ENCODE measurements at places on chromosomes 5 and 9. TPM values are rescaled to one million over a fixed set of nuclear protein-coding genes. Genes with fewer than 3 reads are reported as not detected.
A peak's percentile ranks its signal among the peaks of the same experiment; 100 is the strongest.

GRCh38 chr9:106753155-106753671, 109.8 kb upstream of the ZNF462 start:
- H3K27me3 ChIP-seq: peaks cover 2% of the 10 kb centered on the region
- no peak overlapping the region for H3K4me3 ChIP-seq
- peak overlapping the region; percentile 72 for H3K27ac ChIP-seq

DNA sequence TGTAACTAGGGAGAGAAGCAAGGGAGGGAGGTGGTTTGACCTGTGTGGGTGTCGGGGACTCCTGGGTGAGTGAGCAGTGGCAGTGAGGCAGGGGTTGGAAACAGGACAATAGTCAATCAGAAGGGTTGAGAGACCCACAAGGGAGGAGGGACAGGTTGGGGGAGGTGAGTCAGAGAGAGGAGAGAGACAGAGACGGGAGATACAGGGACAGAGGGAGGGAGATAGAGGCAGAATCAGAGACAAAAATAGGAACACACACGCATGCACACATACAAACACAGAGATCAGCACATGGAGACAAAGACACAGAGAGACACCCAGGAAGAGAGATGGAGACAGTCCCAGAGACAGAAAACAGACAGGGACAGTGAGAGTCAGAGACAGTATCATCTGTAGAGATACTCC, 39.3 kb upstream of the PTGS1 start:
- H3K4me1 ChIP-seq: peaks cover 7% of the 10 kb centered on the region
- H3K4me3 ChIP-seq: no peak overlapping the region
- H3K36me3 ChIP-seq: peaks cover 5% of the 10 kb centered on the region
- DNase-seq: no peak
- H3K27ac ChIP-seq: no peak overlapping the region

The ANKRD33B gene
- 21.5 TPM for total RNA-seq

The PCDHGC4 gene
- total RNA-seq: not detected

The ZNG1A gene
- total RNA-seq: 26.8 TPM

- no peaks in the 10 kb centered on the region for H3K27me3 ChIP-seq
- no peak within 1 kb of the TSS for H3K4me3 ChIP-seq
These were observed at the start of gene PTPDC1 for GRCh38 chr9:94084314-94084713. Gene PTPDC1 (plus strand): TSS chr9:94084464. CDS start chr9:94084531, 67 bp downstream.

DNA sequence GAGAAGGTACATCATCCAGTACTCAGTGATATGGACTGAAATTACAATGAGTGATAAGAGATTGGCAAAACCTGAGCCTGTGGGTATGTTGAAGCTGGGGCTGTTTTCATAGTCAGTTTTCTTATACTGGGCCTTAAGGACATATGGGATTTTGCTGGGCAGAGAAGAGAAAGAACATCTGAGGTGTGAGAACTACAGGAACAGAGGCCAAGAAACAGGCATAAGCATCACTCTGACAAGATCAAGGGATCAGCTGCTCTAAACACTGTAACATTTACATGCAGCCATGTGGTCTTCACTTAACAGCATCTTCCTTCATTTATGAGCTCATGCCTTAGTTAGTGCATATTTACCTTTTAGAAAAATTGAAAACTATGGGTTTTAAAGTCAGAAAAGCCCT, 220.0 kb downstream of the TRIM36 start:
- H3K4me3 ChIP-seq: no peak overlapping the region
- H3K36me3 ChIP-seq: no peaks in the 10 kb centered on the region
- no peak for DNase-seq
- H3K4me1 ChIP-seq: no peaks in the 10 kb centered on the region
- H3K27me3 ChIP-seq: no peaks in the 10 kb centered on the region

- DNase-seq: no peak
- no peak overlapping the region for H3K4me3 ChIP-seq
- no peak overlapping the region for H3K27ac ChIP-seq
- H3K27me3 ChIP-seq: no peaks in the 10 kb centered on the region
These were observed 284.1 kb downstream of the HCN1 start for GRCh38 chr5:45411971-45412612.

- H3K4me1 ChIP-seq: no peaks in the 10 kb centered on the region
- H3K36me3 ChIP-seq: no peaks in the 10 kb centered on the region
- no peak overlapping the region for H3K27ac ChIP-seq
- DNase-seq: no peak
- H3K4me3 ChIP-seq: no peak overlapping the region
These were observed 295.4 kb upstream of the DAB2 start for GRCh38 chr5:39720136-39720535.

DNA sequence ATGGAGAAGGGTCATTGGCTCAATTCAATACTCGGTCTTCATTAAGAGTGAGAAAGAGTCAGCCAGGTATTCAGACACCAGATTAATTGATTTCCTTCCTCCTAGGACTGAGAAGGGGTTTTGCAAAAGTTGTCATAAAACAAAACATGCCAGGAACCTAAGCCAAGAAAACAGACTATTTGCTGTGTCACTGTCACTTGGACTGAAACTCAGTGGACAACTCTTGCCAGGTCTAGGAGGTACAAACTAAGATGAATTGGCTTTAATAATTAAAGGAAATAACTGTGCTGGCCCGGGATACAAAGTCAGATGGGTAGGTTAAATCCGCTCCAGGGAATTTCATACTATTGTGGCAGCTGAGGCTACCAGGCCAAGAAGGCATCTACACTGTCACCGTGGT, 71.1 kb upstream of the TBC1D9B start:
- H3K27ac ChIP-seq: no peak overlapping the region
- no peak for DNase-seq
- H3K4me1 ChIP-seq: no peaks in the 10 kb centered on the region
- H3K4me3 ChIP-seq: no peak overlapping the region

The SMIM33 gene
- 0.39 TPM for total RNA-seq

DNA sequence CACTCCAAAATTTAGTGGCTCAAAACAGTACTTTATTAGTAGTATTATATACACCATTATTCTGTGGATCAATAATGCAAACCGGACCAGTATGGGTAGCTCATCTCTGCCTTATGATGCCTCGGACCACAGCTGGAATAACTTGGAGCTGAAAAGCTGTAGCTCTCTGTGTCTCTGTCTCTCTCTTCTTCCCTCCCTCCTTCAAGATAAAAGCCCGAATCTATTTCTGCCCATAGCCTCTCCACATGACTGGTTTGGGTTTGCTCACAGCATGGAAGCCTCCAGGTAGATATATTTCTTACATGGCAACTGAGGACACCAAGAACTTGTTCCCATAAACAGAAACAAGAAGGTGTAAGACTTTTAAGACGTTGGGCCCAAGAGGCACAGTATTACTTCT, 147.5 kb upstream of the TBCA start:
- peaks cover 9% of the 10 kb centered on the region for H3K4me1 ChIP-seq
- DNase-seq: no peak
- no peak overlapping the region for H3K27ac ChIP-seq
- no peak overlapping the region for H3K4me3 ChIP-seq
- peaks cover 3% of the 10 kb centered on the region for H3K27me3 ChIP-seq

DNA sequence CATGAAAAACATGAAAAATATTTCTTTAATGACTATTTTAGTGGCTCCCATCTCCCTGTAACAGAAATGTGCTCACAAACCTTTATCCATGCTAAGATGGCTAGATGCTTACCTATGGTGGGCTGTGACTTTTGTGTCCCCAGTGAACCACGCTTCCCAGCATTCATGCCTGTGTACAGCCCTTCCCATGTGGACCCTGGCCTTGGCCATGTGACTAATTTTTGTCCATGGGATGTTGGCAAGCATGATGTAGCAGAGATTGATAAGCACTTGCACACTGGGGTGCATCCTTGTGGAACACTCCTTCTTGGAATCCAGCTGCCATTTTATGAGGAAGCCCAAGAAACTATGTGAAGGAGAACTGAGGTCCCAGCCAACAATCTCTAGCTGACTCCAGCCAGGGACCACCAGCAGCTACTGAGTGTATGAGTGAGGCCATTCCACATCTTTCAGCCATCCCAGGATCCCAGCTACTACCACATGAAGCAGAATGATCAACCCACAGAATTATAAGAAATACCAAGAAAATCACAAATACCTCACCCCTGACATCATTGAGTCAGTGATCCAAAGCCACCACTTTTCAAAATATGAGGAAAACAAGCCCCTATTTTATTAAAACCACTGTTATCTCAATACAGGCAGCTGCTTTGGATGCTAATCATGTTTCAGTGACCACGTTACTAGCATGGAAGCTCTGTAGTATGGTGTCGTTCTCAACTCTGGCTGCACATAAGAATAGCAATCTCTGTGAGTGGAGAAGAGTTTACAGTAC, 16.1 kb upstream of the RAI14 start:
- peaks cover 3% of the 10 kb centered on the region for H3K27me3 ChIP-seq
- no peak overlapping the region for H3K4me3 ChIP-seq

DNA sequence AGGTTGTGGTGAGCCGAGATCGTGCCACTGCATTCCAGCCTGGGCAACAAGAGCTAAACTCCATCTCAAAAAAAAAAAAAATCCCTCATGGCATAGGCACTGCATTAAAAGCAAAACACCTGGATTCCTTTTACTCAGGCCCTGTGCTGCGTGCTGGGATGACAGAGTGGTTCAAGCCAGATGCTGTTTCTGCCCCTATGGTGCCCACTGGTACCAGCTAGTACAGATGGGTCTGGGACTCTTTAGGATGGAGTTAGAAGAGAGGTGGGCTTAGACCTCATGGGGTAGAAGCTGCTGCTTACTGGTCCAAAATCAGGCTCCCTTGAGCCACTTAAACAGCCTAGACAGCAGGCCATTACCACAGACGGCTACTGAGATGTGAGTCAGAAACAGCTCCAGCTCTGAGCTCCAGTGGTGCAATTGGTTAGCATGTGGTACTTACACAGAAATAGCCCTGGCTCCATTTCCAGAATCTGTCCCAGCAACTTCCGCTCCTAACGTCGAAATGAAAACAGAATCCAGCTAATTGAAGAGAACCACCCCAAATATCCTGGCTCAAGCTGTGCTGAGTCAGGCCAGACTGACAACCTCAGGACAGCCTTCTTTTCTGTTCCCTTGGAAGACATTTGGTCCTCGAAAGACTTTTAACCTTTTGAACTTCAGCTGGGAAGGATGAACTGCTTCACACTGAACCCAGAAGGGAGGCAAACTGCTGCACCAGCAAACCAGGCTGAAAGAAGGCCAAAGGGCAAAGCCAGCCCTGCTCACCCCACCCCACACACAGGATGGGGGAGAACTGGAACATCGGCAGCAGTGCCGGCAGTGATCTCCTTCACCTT, 15.5 kb downstream of the C5orf15 start:
- DNase-seq: no peak
- H3K4me1 ChIP-seq: peaks cover 9% of the 10 kb centered on the region
- H3K27ac ChIP-seq: no peak overlapping the region
- H3K36me3 ChIP-seq: peaks cover 21% of the 10 kb centered on the region
- no peaks in the 10 kb centered on the region for H3K27me3 ChIP-seq

The RAD1 gene
- total RNA-seq: 45.7 TPM

DNA sequence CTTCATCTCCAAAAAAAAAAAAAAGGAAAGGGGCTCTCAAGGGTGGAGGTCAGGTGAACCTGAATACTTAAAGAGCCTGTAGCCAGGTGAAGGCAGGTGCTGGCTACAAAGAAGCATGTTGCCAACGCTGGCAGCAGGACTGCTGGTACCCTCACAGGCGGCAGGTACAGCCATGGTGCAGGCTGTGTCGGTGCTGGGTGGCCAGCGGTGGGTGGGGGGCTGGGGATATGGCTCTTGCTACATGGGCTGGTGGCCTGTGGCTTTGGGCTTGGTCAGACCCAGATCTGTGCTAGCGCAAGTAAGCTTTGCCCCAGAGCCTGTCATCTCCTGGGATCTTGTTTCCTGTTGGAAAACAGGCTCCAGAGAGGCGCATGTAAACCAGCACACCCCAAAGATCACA, 86.3 kb upstream of the PHYKPL start:
- H3K27me3 ChIP-seq: no peaks in the 10 kb centered on the region
- H3K27ac ChIP-seq: no peak overlapping the region
- DNase-seq: no peak
- no peak overlapping the region for H3K4me3 ChIP-seq

DNA sequence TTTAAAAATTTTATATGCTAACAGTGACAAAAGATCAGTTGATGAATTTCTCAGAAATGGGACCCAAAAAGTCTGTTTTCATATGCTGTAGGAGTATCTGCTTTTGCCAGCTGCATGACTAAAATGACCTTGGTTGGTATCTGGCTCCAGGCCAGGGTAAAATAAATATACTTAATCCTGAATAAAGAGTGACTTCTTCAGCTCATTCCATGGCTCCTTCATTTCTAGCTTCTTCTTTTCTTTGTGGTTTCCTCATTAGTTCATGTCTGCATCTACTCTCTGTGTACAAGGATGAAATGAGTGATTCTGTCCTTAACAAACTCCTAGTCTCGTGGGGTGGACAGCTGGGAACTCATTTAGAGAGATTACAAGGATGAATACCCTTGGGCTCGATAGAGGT, 36.0 kb downstream of the RCL1 start:
- peaks cover 35% of the 10 kb centered on the region for H3K36me3 ChIP-seq
- H3K4me1 ChIP-seq: peaks cover 28% of the 10 kb centered on the region
- DNase-seq: no peak
- H3K27me3 ChIP-seq: no peaks in the 10 kb centered on the region

The C9orf153 gene
- total RNA-seq: not detected

- peaks cover 10% of the 10 kb centered on the region for H3K4me1 ChIP-seq
- no peak overlapping the region for H3K4me3 ChIP-seq
- H3K36me3 ChIP-seq: no peaks in the 10 kb centered on the region
- H3K27me3 ChIP-seq: peaks cover 9% of the 10 kb centered on the region
These were observed 136.3 kb downstream of the TTLL11 start for GRCh38 chr9:121956808-121957207.

The ITK gene
- total RNA-seq: 251 TPM

The ABCA1 gene
- 1.3 TPM for total RNA-seq

DNA sequence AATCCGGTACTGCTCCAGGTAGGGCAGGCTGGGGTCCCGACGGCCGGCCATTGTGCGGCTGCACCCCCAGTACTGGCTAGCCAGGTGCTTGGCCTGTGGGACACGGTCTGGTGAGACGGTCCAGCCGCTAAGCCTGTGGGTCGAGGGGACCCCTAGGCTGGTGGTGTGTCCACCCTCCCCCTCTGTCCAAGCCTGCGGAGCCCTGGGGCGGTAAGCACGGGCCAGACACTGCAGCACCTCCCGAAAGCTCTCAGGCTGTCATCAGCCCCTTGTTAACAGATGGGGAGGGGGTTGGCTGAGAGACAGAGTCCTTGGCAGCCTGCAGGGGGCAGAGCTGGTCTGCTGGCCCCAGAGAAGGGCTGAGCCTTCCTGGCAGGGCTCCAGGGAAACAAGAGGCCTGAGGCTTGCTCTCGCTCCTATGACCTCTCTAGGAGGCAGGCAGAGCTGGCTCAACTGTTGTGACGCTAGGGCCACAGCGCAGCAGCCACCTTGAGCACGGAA, 11.8 kb upstream of the MRNIP start:
- DNase-seq: no peak
- no peaks in the 10 kb centered on the region for H3K27me3 ChIP-seq
- H3K27ac ChIP-seq: no peak overlapping the region
- peaks cover 5% of the 10 kb centered on the region for H3K36me3 ChIP-seq
- no peak overlapping the region for H3K4me3 ChIP-seq

The PCDHGB7 gene
- total RNA-seq: 0.13 TPM

The UHRF2 gene
- total RNA-seq: 77.3 TPM

- no peak overlapping the region for H3K27ac ChIP-seq
- H3K36me3 ChIP-seq: no peaks in the 10 kb centered on the region
- DNase-seq: no peak
- H3K27me3 ChIP-seq: no peaks in the 10 kb centered on the region
- no peak overlapping the region for H3K4me3 ChIP-seq
These were observed 742.7 kb upstream of the ZNF608 start for GRCh38 chr5:125489146-125489545.

- H3K4me1 ChIP-seq: peaks cover 4% of the 10 kb centered on the region
- DNase-seq: no peak
- peaks cover 12% of the 10 kb centered on the region for H3K27me3 ChIP-seq
- H3K36me3 ChIP-seq: no peaks in the 10 kb centered on the region
These were observed 234.1 kb upstream of the ANKRD55 start for GRCh38 chr5:56467176-56467717.

The SOWAHA gene
- 0.47 TPM for total RNA-seq

GRCh38 chr9:27394826-27395201, 97.9 kb upstream of the EQTN start:
- peaks cover 7% of the 10 kb centered on the region for H3K27me3 ChIP-seq
- H3K36me3 ChIP-seq: no peaks in the 10 kb centered on the region
- no peak for DNase-seq

Data from activated T-helper 1 cell treated with anti-CD3 and anti-CD28 coated beads, Interleukin-12 subunit alpha, Interleukin-12 subunit beta, Interleukin-2, Interleukin-4 antibody, amounts not matched to agents 30 ng/mL and 10 ng/mL and 1 ng/mL, durations not matched to agents 14 hours and 24 hours and 36 hours (primary cell).